ENCODE measurements at places on chromosomes 2 and 18.

GRCh38 chr2:1504311-1504750 lies 91.1 kb downstream of the TPO start:
- DNase-seq: no peak

- DNase-seq: peak; percentile 75
Observed at GRCh38 chr2:132547090-132547687, 122.8 kb downstream of the LYPD1 start.

DNA sequence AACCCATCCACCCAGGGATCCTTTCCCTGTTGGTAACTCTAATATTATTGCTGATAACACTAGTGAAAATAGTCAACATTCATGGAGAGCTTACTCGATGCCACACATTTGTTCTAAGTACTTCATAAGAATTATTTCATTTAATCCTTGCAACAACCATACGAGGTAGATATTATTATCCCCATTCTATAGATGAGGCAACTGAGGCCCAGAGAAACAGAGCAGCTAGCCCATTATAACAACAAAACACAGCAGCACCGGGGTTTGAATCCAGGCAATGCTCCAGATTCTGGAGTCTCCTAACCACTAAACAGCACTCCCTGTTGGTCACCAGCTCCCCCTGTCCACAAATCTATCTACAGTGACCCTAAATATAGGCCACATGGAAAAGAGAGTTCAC lies 90.4 kb upstream of the PKDCC start:
- DNase-seq: no peak

DNA sequence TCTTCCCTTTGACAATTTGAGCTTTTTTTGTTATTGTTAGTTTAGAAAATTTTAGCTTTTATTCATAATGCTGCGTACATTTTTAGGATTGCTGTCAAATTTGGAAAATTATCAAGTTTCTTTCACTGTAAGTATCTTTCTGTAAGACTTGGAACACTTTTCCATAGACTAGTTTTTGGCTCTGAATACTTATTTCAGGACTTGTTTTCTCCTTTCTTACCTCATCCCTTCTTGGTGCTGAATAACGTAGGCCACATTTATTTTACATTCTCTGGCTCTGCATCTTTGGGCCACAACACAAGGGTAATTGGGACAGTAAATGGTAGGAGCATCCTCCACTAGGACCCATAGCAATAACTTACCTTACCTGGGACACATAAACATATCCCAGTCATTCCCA lies 85.1 kb downstream of the CCDC85A start:
- no peak for DNase-seq

DNA sequence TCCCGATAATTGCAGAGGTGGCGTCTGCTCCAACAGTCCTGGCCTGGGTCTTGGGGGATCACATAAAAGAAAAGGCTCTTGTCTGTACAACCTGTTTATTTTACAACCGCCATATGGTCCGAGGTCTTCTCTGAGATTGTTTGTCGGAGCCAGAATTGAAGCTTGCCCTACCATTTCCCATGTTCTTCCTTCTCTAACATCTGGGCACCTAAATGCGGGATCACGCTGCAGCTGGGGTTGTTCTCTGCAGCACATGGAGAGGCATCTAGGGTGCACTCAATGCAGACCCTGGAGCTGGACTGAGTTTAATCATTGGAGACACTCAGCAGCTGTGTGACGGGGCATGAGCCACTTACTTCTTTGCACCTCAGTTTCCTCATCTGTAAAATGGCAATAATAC lies 107.7 kb downstream of the ACKR3 start:
- DNase-seq: no peak

DNA sequence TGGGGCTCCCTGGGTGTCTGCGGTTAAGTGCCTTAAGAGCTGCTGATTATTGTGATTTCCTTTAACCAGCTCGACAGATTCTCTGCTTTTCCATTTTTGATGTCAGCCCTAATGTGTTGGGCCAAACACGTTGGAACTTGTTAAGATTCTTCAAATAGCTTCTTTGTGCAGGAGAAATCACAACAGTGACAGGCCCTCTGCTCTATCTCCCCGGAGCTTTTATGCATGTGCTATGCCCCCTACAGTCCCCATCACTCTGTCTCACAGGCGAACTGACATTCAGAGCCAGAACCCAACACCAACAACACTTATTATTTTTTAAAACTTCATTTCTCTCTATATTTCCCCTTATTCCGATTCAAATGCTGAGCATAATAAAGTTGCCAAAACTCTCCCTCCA lies 371.7 kb upstream of the CELF4 start:
- DNase-seq: no peak
